ENCODE measurements at places on chromosomes 2 and 18. TPM values are rescaled to one million over a fixed set of nuclear protein-coding genes. Genes with fewer than 3 reads are reported as not detected.

KLHL30 gene
- polyA plus RNA-seq = 0.95 TPM

DLGAP1 gene
- 2.1 TPM for polyA plus RNA-seq

PAX8 gene
- 0.19 TPM for polyA plus RNA-seq

TCF4 gene
- 46.3 TPM for polyA plus RNA-seq

ANKRD53 gene
- 2.9 TPM for polyA plus RNA-seq

CRYGD gene
- polyA plus RNA-seq = not detected

SPP2 gene
- not detected for polyA plus RNA-seq

PPP1R1C gene
- 2.4 TPM for polyA plus RNA-seq

DPP10 gene
- 0.32 TPM for polyA plus RNA-seq

POTEJ gene
- polyA plus RNA-seq = not detected

LIMS3 gene
- 1.1 TPM for polyA plus RNA-seq

NDUFS1 gene
- 45.2 TPM for polyA plus RNA-seq

CCDC85A gene
- 4.1 TPM for polyA plus RNA-seq

SETBP1 gene
- polyA plus RNA-seq = 12.6 TPM

SERPINB12 gene
- polyA plus RNA-seq = not detected

FKBP1B gene
- 10.5 TPM for polyA plus RNA-seq

SAG gene
- 0.03 TPM for polyA plus RNA-seq

CDH19 gene
- polyA plus RNA-seq = 10.3 TPM

IL36A gene
- not detected for polyA plus RNA-seq

DSC3 gene
- polyA plus RNA-seq = 1.7 TPM

TMEM169 gene
- polyA plus RNA-seq = 0.65 TPM

HAAO gene
- 31.5 TPM for polyA plus RNA-seq

CHST10 gene
- 10.3 TPM for polyA plus RNA-seq

All from urinary bladder (tissue), 4 donors.